ENCODE measurements at places on chromosomes 7 and 10.

GRCh38 chr10:124827474-124827873, 25.9 kb downstream of the ABRAXAS2 start:
- DNase-seq = no peak

DNA sequence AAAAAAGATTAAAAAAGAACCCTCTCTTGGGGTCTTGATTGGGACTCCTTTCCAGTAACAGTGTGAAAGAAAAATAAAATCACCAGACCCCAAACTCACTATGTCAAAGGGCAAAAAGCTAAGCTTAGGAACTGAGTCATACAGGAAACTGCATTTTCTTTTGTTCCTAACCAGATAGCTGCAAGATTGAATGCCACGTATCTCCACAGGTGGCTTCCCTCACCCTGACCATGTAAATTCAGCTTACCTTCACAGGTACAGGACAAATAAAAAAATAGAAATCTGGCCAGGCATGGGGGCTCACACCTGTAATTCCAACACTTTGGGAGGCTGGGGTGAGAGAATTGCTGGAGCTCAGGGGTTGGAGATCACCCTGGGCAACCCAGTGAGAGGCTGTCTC, 32.5 kb upstream of the EIF4H start:
- no peak for DNase-seq

GRCh38 chr7:31023877-31024276, 28.2 kb upstream of the ADCYAP1R1 start:
- DNase-seq = no peak

DNA sequence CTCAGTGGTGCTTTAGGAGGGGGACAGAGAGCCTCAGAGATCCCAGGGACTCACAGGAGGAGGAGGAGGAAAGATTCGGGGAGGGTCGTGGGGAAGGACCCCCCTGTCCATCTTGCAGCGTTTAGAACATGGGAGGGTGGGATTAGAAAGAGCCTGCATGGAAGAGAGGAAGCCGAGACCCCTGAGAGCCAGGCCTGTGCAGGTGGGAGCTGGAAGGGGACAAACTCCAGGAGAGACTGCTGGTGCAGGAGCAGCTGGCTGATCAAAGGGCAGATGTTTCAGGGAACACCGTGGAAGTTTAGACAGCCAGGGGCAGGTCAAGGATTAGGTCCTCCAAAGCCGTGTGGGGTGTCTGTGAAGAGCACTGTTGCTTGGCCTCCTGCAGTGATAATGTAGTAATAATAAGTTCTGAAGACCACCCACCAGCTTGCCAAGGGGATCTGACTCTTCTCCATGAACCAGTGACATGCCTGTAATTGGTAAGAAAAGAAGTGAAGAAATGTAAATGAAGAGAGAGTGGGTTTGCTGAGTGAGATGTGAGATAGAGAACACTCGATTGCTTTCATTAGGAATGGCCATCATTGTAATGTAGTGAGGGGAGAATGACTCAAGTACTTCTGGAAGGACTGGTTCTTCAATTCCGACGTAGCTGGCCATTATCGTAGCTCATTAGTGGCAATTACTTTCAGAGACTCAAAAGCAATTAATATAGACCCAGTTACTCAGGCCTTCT, 425.6 kb downstream of the PAXIP1 start:
- DNase-seq = no peak

GRCh38 chr10:35377050-35377728, 40.9 kb downstream of the CCNY start:
- no peak for DNase-seq

GRCh38 chr7:10300577-10300976, 673.1 kb upstream of the PHF14 start:
- DNase-seq = no peak

GRCh38 chr10:129397198-129397974, 69.7 kb upstream of the MGMT start:
- no peak for DNase-seq

Data from SJSA1 (cell line).